Left hindlimb (tissue), 1 donor: ENCODE measurements at places on chromosomes 7 and 10.

GRCh38 chr7:136891850-136892249, 23.4 kb downstream of the CHRM2 start:
- no peak for DNase-seq

- no peak for DNase-seq
Observed at GRCh38 chr7:27161214-27161720, 4.1 kb downstream of the HOXA9 start.

GRCh38 chr7:157056246-157056645, 45.8 kb upstream of the MNX1 start:
- no peak for DNase-seq

DNA sequence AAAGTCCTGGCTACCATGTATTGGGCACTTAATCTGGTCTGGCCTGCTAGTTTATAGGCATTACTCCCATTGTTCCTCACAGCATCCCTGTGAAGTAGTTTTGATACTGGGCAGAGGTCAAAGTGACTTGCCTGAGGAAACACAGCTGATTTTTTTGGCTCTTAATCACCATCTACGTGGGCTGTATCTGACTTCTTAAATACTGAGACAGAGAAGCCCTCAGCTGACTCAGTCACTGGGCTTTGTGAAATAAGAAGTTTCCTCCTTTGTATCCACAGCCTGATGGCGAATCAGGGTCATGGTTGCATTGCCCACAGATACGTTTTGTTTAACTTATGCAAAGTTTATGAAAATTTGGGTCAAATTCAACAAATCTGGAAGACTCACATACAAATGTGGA, 13.2 kb downstream of the TACR2 start:
- DNase-seq, result no peak

- peak; percentile 48 for DNase-seq
Observed at GRCh38 chr7:114087653-114088469, 169.1 kb upstream of the PPP1R3A start.

DNA sequence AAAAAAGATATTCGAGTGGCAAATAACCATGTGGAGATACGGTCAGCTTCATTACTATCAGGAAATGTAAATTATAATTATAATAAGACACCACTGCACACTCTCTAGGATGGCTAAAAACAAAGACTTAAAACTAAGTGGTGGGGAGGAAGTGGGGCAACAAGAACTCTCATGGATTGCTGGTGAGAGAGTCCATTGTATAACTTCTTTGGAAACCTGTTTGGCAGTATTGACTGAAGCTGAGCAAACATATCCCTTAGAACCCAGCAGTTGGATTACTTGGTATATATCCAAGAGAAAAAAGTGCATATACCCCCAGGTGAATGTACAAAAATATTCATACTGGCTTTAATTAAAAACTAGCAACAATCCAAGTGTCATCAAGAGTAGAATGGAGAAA, 133.7 kb upstream of the CTBP2 start:
- no peak for DNase-seq

DNA sequence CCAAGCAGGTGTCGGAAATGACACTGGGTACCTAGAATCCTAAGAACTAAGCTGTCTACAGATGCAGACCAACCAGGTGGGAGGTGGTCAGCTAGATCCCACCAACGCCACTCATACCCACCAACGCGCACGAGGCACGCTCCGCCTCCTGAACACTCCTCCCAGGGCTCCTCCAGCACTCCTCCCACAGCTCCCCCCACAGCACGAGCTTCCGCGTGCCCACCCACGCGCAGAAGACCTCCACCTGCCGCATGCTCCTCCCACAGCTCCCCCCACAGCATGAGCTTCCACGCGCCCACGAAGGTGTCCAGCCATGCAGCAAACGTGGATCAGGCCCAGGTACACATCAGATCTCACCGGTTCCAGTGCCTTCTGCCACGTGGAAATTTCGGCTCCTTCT, 196.0 kb downstream of the MAD1L1 start:
- DNase-seq, result no peak

DNA sequence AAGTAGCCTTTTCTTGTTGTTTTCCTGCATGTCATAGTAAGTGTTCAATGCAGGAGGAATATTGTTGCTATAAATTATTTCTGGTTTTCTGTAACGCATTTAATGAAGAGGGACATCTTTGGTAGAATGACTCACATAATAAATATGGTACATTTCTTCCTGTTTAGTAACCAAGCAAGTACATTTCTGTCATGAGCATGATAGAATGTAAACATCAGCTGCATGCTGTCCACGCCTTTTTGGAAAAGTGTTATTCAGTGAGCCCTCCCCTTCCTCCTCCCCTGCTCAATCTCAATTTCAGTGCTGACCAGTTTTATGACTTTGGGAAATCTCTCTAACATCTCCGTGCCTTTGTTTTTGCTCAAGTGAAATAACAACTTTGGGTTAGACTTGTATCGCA, 664.0 kb downstream of the XPNPEP1 start:
- no peak for DNase-seq

DNA sequence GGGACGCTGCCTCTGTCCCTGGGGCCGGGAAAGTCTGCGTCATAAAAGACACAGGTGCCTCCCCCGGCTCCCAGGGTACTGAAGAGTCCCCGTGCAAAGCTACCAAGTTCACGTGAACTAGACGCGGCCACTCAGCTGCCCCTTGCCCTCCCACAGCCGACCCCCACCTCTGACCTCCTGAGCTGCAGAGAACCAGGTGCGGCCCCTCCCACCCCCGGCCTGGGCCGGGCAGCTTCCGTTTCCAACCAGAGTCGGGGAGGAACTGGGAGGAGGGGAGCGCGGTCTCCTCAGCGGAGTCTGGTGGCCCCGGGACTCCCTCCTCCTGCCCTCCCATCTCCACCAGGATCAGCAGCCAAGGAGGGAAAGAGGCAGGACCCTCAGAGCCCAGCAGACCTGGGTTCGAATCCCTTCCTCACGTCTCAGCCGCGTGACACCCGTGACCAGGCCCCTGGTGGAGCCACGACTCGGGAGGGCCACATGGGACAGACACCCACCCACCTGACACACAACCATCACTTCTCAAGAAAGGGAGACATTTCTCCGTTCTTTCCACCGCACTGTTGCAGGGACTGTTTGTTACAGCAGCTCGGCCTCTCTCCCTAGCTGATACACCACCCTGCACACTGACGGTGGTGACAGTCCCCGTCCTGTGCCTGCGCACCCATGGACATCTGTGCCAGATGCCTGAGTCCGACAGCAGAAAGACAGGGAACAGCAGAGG, 37.4 kb upstream of the PDGFA start:
- no peak for DNase-seq
